ENCODE measurements at places on chromosomes 2 and 18.

GRCh38 chr2:136131961-136132824 lies 14.2 kb upstream of the CXCR4 start:
- no peak for DNase-seq

GRCh38 chr2:61769093-61769675 lies 84.7 kb downstream of the FAM161A start:
- no peak for DNase-seq

GRCh38 chr2:40955635-40956034 lies 503.7 kb upstream of the SLC8A1 start:
- DNase-seq, result no peak

DNA sequence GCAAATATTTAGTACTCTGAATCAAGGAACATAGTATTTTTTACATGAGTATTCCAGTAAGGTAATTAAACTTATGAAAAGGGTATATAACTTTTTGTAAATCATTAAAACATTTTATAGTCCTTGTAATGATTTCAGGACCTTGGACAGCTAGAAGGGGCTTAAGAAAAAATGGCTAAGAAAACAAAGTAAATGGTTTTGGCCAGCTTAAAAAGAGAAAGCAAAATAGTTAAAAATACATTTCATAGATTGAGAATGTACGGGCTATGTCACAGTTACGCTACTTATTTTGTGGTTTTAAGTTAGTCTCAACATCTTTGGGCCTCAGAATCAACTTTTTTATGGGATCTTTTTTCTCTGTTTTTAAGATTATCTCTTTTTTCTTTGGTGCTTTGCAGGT lies 26.7 kb downstream of the POLI start:
- DNase-seq, result no peak

GRCh38 chr2:70431716-70432347 lies 121.8 kb downstream of the TGFA start:
- no peak for DNase-seq

DNA sequence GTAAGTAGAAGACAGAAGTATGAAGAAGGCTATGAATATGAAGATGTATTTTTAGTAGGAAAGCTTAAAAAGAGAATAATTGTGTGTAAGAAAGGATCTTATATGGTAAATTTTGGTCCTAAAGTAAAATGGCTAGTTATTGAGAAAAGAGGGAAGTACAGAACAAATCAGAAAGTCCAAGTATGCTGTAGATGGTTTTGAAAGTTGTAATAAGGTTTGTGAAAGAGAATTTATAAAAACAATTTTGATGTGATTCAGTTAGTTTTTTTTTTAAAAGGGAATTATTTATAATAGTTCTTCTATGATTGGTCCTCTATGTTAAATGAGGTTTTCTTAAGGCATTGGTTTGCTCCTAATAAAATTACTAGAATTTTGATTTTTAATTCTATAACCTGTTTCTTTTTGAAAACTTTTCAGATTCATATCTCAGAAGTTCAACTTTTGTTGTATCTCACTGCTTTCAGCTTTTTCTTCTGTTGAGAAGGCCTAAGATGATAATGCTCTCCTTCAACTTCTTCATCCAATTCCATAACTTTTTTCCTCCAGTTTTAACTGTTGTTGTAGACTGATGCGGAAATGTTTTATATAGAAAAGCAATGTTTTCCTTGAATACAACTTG lies 322.7 kb downstream of the NOL4 start:
- DNase-seq, result no peak

DNA sequence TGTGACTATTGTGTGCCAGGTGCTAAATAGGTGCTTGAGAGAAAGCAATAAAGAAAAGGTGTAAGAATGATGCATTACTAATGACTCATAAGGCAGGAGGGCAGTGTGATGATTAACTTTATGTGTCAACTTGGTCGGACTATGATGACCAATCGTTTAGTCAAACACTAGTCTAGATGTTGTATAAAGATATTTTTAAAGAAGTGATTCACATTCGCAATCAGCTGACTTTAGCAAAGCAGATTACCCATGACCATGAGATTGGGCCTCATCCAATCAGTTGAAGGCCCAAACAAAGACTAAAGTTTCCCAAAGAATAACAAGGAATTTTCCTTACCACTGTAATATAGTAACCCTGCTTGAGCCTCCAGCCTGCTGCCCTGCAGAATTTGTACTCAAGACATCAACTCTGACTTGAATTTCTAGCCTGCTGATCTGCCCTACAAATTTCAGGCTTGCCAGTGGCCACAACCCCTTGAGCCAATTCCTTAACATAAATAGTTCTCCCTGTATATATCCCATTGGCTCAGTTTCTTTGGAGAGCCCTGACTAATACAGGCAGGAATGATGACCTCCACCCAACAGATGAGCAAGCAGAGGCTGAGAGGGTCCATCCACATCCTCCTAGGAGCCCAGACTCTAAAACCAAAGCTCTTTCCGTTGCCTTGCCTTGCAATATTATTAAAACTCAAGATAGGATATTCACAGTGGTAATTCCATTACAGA lies 132.6 kb downstream of the ACTR3 start:
- peak; percentile 51 for DNase-seq

All from AG08395 (cell line).